ENCODE measurements at places on chromosomes 16 and 17. TPM values are rescaled to one million over a fixed set of nuclear protein-coding genes. Genes with fewer than 3 reads are reported as not detected.

- DNase-seq = no peak
Observed at GRCh38 chr16:49806446-49806845, 49.5 kb downstream of the ZNF423 start.

GRCh38 chr16:3012828-3013420 is at the start of gene CLDN9:
Gene CLDN9, plus strand, starts transcription at chr16:3012923. Its CDS starts 440 bp downstream, at chr16:3013363.
- no peak for DNase-seq

The DPEP2 gene
- total RNA-seq = not detected

The SLC6A2 gene
- total RNA-seq = not detected

The MT4 gene
- not detected for total RNA-seq
